ENCODE measurements at places on chromosomes 4 and X.
A peak's percentile ranks its signal among the peaks of the same experiment; 100 is the strongest.

DNA sequence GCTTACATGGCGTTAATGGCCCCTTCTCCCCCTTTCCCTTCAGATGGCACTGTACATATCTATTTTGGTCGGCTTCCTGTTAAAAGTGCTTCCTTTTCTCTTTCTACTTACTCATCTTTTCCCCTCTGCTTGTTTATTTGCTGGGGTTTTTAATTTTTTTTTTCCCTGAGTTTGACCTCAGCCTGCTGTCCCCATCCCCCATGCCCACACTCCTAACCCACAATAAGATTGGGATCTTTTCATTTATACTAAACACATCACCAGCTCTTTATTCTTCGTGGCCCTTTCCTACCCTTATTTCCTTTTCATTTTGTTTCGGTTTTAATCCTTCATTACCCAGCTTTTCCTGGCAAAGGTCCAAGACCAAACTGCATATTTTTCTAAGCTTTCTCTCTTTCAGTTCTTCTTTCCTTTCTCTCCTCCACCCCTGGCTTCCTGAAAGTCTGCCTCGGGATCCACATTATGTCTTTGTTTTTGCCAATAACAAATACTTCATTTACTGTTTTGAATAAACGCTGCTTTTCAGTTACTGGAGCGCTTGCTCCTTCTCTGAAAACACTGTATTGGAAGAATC lies 152.0 kb upstream of the USP9X start:
- DNase-seq, result peak; percentile 63

DNA sequence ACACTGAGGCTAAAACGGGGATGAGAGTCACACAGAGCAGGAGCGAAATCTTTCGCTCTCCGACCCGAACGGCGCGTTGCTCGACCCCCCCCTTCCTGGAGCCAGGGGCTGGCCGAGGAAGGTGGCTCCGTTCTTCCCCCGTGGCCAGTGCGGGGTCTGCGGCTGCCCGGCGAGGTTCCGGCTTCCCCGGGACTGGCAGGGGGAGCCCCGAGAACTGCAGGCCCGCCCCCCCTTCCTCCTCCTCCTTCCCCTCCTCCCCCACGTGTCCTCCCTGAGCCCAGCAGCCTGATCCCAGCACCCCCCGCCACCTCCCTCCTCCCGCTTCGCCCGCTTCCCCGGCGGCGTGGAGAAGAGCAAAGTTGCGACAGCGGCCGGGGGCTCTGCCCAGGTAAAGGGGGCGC lies 2.4 kb upstream of the BCORL1 start:
- no peak for DNase-seq

DNA sequence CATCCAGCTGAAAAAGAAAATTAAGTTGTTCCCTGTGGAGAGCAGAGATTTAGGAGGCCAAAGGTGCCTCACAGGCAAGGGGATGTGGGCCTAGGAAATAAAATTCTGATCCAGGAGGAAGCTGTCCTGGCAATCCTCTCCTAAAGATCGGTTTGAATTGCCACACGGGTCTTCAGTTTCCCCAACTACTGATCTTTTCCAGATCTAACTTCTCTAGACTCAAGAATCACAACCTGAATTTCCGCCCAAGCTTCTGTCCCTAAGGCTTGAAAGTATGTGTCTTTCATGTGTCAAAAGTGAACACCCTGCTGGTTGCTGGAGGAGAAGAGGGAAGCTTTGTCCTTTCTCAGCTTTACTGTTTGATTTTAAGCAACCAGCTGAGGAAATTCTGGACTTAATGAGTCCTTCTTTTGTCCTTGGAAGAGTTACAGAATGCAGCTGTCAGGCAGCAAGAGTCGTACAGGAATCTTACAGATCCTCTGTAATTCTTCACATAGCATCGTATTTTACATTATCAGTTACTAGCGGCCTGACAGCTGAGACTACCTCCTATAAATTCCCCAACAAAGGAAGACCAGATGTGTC lies 93.8 kb downstream of the INPP4B start:
- DNase-seq, result no peak

DNA sequence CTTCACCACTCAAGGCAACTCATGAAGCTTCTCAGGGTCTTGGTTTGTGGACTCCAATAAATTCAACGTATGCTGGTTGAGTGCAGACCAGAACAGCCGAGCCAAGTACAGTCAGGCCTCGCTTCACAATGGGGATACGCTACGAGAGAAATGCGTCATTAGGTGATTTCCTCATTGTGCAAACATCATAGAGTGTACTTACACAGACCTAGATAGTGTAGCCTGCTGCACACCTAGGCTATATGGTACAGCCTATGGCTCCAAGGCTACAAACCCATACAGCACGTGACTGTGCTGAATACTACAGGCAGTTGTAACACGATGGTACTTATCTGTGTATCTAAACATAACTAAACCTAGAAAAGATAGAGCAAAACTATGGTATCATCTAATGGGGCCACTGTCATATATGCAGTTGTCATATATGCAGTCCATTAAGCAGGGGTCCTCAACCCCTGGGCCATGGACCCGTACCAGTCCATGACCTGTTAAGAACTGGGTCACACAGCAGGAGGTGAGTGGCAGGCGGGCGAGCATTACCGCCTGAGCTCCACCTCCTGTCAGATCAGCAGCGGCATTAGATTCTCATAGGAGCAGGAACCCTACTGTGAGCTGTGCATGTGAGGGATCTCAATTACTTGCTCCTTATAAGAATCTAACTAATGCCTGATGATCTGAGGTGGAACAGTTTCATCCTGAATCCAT lies 31.5 kb downstream of the RTL5 start:
- no peak for DNase-seq

- DNase-seq, result no peak
These were observed 47.9 kb downstream of the CHIC2 start for GRCh38 chr4:54016504-54016903.

GRCh38 chr4:73619346-73619745 lies 890 bp downstream of the RASSF6 start:
- DNase-seq, result no peak

GRCh38 chr4:4856071-4857000 lies 3.1 kb upstream of the MSX1 start:
- no peak for DNase-seq

DNA sequence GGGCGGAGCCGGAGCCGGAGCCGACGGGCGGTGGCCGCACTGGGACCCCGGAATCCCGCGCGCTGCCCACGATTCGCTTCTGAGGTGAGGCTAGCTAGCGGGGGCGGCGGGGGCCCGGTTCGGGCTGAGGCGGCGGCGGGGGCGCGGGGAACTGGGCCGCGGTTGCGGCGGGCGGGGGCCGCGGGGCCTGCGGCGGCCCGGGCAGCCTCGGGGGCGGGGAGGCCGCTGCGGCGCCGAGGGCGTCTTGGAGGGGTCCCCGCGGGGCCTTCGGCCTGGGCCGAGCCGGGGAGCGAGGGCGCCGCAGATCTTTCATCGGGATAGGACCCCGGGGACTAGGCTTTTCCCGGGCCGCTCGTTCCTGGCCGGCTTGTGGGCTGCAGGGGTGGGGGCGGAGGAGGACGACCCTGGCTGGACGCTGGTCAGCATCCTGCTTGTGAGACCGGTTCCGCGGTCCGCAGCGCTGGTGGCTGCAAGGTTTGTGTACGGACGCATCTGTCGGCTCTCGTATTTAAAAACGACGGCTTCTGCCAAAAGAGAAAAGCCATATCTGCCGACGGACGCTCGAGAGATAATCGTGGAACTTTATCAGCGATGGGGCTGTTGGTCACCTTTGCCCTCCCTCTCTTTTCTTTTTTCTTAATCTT lies 419 bp downstream of the ADD1 start:
- peak; percentile 48 for DNase-seq

DNA sequence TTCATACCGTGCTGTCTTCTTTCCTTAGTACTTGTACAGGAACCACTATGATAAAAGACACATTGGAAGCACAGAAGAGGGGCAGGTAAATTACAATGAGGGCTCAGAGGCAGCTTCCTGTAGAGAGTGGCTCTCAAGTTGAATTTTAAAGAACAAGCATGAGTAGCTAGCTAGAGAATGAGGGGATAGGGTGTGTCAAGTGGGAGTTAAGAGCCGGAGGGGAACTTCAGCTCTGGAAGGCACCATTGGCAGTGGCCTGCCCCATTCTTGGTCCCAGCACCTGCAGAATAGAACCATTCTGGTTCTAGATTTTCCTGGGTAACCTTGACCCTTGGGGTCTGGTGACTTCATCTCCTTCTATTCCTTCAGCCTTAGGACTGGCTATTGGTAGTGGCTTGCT lies 34.0 kb upstream of the JADE1 start:
- no peak for DNase-seq

DNA sequence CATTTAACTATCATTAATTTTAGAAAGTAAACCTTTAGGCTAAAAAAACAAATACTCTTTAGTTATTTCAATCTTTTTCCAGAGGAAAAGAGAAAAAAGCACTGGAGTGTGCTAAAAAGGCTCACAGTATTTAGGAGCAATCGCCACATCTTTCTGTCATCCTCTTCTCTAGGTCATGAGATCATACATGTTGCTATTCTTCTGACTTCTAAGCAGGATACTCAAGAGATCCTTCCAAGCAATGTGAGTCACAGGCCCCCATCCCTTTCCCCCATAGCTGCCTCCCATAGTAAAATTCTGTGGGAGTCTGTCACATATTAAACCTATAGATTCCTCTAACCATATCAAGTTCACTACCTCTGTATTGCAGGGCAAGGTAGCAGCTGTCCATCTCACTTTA lies 7.7 kb downstream of the EDNRA start:
- no peak for DNase-seq

DNA sequence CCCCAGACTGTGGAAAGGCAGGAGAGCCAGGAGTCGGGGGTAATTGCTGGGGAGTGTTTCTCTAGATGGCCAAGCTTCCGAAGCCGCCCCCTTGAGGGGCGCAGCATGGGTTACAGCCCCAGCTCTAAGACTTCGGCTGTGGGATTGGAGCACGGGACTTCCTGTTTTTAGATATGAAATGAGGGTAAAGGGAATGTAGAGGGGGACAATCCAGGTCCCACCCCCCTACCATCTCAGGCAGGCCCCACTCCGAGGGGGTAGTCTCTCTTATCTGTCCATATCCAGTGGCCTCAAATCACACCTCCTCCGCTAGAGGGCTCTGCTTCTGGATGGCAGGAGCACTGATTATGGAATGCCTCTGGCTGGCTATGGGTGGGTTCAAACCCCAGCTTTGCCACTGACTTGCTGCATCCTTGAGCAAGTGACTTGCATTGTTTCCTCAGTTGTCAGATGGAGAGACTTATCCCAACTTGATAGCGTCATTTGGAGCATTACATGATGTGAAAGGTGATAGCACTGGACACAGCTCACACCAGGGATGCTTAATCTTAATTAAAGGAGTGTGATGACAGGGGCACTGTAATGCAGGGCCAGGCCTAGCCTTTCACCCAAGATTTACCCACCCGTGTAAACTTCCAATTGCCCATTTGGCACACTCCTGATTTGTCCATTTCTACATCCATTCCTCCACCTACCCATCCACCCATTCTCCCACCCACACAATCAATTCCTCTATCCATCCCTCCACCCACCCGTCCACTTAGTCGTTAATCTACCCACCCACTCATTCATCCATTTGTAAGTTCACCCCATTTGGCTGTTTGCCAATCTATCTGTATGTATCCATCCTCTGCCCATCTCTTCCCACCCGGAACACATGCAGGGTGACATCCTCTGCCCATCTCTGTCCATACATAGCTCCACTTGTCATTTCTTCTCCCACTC lies 848 bp upstream of the KCND1 start:
- DNase-seq, result peak; percentile 39

DNA sequence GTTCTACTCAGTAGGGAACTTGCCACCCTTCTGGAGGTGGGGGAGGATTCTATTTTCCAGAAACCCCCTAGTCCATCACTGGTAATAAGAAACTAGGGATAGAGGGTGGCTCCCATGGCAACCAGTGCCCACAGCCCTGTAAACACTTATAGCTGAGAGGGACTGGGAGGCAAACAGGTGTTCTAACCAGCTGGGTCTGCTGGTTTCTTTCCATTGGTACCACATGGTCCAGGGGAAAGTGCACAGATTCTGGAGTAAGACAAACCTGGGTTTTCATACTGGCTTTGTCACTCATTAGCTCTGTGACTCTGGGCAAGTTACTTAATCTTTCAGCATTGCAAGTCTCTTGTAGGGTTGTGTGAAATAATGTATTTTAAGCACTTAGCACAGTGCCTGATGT lies 26.9 kb downstream of the IGSF1 start:
- no peak for DNase-seq

DNA sequence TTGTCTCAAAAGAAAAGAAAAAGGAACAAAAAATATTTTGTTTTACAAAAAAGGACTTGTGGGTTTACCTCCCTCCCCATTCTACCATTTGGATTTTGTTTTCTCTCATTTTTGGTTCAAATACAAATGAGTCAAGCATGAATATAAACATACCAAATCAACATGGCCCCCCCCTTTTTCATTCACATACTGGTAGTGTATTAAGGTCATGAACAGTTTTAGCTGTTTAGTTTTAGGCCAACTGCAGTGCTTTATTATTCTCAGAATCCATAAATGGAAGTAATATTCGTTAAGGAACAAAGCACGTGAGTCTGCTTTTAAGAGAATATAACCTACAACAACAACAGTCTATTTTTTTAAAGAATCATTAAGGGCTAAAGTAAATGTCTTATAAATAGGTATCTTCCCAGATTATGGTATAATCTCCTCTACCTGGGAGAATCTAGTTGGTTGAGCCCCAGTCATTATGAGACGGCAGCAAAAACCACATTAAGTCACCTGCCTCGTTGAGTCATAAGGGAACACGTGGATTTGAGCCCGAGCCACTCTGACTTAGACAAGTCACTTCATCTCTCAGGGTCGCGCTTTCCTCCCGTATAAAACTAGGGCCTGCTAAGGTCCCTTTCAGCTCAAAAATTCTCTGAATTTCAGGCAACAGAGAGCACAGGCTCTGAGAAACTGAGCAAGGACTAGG lies 26.7 kb downstream of the BCLAF3 start:
- DNase-seq, result no peak

DNA sequence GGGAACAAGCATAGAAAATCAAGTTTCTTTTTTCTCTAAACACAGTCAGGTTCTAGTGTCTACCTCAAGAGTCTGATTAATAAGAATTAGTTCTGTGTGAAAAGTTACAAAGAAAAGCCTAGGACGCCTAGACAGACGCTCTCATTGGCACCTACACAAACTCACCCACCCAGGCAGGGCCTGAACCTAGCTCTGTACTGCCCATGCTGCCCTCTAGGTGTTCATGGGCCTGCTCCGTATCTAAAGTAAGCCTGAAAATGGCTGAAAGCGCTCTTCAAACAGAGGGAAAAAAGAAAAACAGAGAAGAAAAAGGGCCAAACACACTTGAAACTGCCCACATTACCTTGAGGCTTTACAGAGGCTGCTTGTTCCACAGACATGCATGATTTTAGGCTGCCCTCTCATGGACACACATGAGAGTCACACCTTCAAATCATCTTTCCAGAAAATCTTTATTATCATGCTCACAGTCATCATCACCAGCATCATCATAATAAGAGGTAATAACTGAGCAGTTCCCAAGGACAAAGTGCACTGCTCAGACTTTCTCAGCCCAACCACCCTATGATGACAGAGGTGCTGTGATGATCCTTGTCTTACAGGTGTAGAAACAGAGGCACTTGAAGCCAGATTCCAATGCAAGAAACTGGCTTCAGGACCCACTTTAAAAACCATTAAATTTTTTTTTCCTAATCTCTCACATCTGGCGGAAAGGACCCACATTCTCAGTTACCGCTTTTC lies 49.6 kb downstream of the MAP7D2 start:
- peak; percentile 58 for DNase-seq
